ENCODE measurements at places on chromosomes 2 and 18.

DNA sequence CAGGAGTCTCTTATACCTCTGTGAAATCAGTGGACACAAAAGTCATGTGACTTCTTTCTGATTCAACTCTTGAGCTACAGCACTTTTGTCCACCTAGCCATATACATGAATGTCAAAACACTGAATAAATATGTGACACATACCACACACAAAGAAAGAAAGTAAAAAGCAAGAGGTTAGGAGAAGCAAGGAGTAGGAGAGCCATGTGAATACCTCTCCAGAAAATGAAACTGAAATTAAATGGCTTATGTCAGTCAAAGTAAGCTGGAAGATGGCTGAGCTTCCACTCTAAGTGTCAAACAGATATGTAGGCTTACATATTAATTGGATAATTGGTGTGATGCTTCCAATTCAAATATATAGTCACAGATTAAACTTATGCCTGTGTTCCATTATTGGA is 1050.5 kb downstream of the BCL11A start:
- no peak overlapping the region for H3K27ac ChIP-seq
- DNase-seq: no peak
- no peaks in the 10 kb centered on the region for H3K4me1 ChIP-seq
- no peak overlapping the region for H3K4me3 ChIP-seq
- no peaks in the 10 kb centered on the region for H3K27me3 ChIP-seq

DNA sequence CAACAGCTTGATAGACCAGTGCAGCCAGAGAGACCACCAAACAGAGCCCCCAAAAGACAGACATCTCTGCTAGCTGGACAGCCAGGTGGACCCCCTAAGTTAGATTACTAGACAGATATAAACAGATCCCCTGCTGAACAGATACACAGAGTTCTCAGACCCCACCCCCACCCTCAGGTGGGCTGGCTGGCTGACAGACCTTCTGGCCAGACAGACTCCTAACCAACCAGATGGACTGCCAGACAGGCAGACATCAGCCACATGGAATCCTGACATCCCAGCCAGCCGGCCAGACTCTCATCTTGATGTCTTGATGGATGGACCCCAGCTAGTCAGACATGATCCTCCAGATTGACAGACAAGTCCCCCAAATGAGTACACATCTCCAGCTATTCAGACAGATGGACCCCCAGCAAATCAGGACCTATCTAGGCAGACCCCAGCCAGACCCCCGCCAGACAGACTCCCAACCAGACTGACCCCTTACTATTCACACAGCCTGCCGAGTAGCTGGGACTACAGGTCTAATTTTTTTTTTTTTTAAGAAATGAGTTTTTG is 18.0 kb downstream of the PTPN18 start:
- H3K36me3 ChIP-seq: peaks cover 6% of the 10 kb centered on the region
- no peak for DNase-seq
- no peaks in the 10 kb centered on the region for H3K27me3 ChIP-seq
- H3K4me3 ChIP-seq: peak overlapping the region; percentile 86
- H3K4me1 ChIP-seq: peaks cover 25% of the 10 kb centered on the region

DNA sequence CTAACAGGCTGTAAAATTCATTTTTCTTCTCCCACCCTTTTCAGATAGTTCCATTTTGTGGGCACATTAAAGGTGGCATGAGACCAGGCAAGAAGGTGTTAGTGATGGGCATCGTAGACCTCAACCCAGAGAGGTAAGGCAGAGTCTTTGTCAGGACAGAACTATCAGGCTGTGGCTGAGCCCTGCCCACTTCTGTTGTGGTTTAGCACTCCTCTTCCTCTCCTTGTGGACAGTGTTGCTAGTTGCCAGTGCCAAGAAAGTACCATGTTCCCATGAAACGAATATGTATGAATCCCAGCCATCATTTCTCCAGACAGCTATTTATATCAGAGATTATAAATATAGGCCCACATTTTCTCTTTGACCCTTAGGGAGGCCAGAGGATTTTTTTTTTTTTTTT is 1.6 kb downstream of the LGALSL start:
- H3K27me3 ChIP-seq: no peaks in the 10 kb centered on the region
- H3K4me1 ChIP-seq: peaks cover 39% of the 10 kb centered on the region
- DNase-seq: no peak
- peak overlapping the region; percentile 91 for H3K4me3 ChIP-seq

DNA sequence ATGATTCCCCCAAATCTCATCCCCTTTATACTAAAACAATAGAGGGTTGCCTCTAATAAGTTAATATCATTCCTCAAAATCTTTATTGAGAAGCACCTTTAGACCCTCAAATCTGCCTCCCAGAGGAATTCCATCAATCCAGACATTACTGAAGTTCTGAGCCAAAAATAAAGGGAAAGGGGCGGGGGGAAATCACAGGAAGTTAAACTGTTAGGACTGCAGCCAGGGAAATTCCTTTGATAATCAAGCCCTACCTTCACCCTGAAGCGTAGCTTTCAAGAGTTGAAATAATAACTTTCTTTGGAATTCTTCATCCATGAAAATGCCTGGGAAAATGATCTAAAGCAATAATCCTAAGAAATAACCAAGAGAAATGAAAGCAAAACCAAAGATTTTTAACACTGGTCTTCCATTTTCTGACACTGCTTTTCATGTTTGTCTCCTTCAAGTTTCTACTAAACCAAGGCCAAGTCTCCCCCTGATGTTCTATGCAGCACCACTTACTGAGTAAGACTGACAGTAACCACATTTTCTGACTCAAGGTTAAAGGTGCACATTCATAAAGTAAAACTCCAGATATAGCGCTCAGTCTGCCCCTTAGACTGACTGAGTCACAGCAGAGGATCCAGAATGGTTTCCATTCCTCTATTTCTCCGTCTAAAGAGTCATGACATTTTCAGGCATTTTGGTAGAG is 78.2 kb downstream of the TCF4 start:
- no peak for DNase-seq
- H3K4me1 ChIP-seq: peaks cover 20% of the 10 kb centered on the region
- H3K27ac ChIP-seq: peak overlapping the region; percentile 71
- peak overlapping the region; percentile 59 for H3K4me3 ChIP-seq

GRCh38 chr18:76484749-76485387 is 10.2 kb downstream of the ZNF516 start:
- H3K4me3 ChIP-seq: no peak overlapping the region
- no peaks in the 10 kb centered on the region for H3K36me3 ChIP-seq
- peaks cover 3% of the 10 kb centered on the region for H3K4me1 ChIP-seq
- DNase-seq: no peak

DNA sequence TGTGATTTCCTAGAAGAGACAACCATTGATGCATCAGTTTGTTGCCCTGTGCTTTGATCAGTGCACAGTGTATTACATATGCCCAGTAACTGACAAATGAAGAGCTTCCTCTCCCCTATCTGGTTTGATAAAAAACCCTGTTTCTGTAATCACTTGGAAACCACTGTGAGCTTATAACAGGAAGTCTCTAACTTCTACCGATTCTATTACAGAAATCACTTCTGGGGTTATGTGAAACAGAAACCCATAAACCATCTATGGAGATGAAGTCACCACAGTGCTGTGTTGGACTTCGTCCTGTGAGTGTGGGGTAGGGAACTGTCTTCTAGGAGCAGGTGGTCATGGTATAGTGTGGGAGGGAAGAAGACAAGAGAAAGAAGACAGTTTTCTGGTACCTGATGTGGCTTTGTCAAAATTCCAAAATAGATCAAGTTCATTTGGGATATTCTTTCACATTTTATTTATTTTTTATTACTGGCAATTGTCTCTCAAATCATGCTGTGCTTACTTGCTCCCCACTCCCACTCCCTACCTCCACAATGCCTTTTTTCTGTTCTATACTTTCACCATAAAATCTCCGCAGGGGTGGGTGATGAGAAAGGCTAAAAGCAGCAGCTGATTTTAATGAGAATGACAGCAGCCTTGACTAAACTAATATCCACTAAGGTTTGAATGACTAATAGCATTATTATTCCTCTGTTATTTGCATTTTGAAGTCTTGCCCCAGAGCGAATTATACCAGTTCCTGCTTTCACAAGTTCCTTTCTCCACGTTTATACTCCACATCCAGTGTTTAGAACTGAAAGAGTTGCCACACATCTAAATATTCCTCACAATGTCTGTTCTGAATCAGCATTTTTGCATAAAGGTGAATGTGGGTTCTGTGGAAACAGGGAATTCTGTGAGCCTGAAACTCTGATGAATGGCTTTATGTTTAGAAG is 41.7 kb upstream of the RND3 start:
- H3K4me3 ChIP-seq: no peak overlapping the region
- no peaks in the 10 kb centered on the region for H3K27me3 ChIP-seq
- H3K36me3 ChIP-seq: no peaks in the 10 kb centered on the region

DNA sequence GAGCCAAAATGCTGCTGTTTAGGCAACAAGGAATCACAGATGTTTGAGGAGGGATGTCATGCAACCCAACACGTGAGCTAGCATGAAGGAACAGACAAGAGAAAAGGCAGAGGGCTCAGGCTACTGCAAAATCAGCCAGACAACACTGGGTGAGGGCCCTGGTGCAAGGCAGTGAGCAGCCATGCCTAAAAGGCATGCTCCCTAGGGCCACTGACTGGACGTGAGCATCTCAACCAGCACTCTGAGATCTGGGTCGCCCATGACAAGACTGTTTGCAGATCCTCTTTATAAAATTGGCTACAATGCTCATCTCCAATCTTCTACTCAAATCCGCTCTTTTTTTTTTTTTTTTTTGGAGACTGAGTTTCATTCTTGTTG is 49.1 kb downstream of the KIAA2012 start:
- H3K4me3 ChIP-seq: no peak overlapping the region
- no peaks in the 10 kb centered on the region for H3K36me3 ChIP-seq
- peaks cover 8% of the 10 kb centered on the region for H3K4me1 ChIP-seq
- no peaks in the 10 kb centered on the region for H3K27me3 ChIP-seq

GRCh38 chr2:100819370-100820272 is at the start of gene NPAS2:
TSS of gene NPAS2 (plus strand) at chr2:100820139. CDS start at chr2:100904755, 84,616 bp downstream.
- H3K27ac ChIP-seq: peak within 1 kb of the TSS; percentile 93
- DNase-seq: no peak
- no peaks in the 10 kb centered on the region for H3K27me3 ChIP-seq

DNA sequence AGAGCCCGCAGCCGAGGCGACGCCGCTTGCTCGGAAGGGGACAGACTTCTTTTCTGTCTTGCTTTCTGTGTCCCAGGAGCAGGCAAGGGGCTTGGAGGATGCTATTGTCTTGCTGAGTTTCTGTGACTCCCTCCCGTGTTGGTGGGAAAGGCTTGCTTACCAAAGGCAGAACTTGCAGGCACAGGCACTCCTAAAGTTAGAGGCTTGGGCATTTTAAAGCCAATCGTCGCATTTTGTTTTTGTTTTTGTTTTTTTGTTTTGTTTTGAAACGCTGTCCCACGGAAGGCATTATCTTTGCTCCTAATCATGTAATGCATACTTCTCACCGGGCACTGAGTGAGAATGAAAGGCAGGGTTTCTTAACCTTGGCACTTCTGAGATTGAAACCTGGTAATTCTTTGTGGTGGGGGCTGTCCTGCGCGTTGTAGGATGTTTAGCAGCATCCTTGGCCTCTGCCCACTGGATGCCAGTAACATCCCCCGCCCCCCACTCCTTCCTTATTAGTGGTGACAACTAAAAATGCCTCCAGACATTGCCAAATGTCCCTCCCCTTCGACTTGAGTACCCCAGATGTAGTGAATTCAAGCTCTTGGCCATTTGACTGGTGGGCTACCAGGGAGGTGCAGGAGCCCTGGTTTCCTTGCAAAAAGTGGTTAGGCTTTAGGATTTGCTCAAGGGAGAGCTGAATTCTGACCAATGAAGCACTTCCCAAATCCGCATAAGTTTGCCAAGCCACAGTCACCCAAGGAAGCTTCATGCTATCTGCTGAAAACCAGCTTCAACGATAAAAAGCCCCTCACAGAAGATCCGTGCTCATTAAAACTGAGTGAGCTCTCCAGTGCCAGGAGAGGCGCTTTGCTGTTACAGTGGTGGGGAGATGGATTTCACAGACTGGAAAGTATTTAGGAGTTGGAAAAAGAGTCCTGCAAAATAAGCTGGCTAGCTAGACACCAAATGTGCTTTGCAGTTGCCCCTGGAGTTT is 1.2 kb downstream of the ANTXR1 start:
- H3K4me3 ChIP-seq: peak overlapping the region; percentile 97
- DNase-seq: no peak
- H3K27ac ChIP-seq: peak overlapping the region; percentile 87
- H3K27me3 ChIP-seq: no peaks in the 10 kb centered on the region

DNA sequence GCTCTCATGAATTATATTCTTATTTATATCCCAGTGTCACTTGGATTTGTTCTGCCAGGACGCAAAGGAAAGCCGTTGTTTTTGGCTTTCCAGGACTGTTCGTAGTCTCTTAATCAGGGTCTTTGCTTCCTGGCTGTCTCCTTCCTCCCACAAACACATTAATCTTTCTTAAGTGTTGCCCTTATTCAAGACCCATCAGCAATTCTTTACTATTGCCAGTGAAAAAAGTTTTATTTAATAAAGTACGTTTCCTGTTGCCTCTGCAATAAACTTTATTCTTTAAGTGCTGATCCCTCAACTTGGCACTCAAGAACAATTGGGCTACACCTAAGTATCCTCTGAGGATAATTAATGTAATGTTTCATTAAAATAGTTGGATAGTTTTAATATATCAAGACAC is 68.3 kb upstream of the CYP20A1 start:
- DNase-seq: no peak
- H3K4me1 ChIP-seq: peaks cover 7% of the 10 kb centered on the region
- H3K36me3 ChIP-seq: peaks cover 20% of the 10 kb centered on the region
- H3K27ac ChIP-seq: no peak overlapping the region

DNA sequence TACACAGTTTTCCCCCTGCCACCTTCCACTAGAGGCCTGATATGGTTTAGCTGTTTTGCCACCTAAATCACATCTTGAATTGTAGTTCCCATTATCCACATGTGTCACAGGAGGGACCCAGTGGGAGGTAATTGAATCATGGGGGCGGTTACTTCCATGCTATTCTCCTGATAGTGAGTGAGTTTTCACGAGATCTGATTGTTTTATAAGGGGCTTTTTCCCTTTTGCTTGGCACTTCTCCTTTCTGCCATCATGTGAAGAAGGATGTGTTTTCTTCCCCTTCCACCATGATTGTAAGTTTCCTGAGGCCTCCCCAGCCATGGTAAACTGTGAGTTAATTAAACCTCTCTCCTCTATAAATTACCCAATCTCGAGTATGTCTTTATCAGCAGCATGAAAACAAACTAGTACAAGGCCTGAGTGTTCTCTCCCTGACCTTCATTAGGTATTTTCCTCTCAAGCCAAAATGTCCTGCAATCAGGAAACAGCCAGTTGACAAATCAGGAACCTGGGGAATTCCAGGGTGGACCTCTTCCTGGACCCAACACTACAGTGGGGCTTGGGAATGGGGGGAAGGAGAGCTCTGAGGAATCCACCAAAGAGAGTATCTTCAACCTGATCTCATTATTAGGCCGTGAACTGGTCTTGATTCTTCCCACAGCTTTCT is 129.9 kb downstream of the TXNL1 start:
- no peaks in the 10 kb centered on the region for H3K27me3 ChIP-seq
- no peaks in the 10 kb centered on the region for H3K4me1 ChIP-seq
